ENCODE measurements at places on chromosomes 6 and 20. TPM values are rescaled to one million over a fixed set of nuclear protein-coding genes. Genes with fewer than 3 reads are reported as not detected.
A peak's percentile ranks its signal among the peaks of the same experiment; 100 is the strongest.

DNA sequence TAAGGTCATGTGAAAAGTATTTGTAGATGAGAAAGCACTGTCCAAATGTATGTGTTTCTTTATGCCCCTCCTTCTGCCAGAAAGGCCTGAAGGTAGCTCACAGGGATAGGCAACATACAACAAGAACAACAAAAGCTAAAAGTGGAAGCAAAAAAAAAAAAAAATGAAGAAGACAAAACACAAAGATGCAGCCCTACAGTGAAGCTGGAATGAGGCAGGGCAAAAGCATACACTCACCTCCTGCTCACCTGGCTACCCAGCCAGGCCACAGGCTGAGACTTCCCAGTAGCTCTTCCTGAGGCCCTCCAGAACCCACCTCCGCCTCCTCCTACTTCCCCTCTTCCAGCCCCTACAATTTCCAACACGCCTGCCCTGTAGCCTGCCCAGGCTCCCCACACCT, 2.4 kb downstream of the UNC5CL start:
- no peak overlapping the region for H3K27ac ChIP-seq
- H3K4me1 ChIP-seq, result no peaks in the 10 kb centered on the region
- DNase-seq, result peak; percentile 17
- H3K27me3 ChIP-seq, result peaks cover 3% of the 10 kb centered on the region
- H3K36me3 ChIP-seq, result no peaks in the 10 kb centered on the region

GRCh38 chr6:150036081-150036480, 10.7 kb upstream of the RAET1L start:
- no peak for DNase-seq
- no peaks in the 10 kb centered on the region for H3K4me1 ChIP-seq
- H3K27me3 ChIP-seq, result peaks cover 72% of the 10 kb centered on the region
- no peak overlapping the region for H3K4me3 ChIP-seq
- H3K36me3 ChIP-seq, result no peaks in the 10 kb centered on the region
- H3K27ac ChIP-seq, result no peak overlapping the region

DNA sequence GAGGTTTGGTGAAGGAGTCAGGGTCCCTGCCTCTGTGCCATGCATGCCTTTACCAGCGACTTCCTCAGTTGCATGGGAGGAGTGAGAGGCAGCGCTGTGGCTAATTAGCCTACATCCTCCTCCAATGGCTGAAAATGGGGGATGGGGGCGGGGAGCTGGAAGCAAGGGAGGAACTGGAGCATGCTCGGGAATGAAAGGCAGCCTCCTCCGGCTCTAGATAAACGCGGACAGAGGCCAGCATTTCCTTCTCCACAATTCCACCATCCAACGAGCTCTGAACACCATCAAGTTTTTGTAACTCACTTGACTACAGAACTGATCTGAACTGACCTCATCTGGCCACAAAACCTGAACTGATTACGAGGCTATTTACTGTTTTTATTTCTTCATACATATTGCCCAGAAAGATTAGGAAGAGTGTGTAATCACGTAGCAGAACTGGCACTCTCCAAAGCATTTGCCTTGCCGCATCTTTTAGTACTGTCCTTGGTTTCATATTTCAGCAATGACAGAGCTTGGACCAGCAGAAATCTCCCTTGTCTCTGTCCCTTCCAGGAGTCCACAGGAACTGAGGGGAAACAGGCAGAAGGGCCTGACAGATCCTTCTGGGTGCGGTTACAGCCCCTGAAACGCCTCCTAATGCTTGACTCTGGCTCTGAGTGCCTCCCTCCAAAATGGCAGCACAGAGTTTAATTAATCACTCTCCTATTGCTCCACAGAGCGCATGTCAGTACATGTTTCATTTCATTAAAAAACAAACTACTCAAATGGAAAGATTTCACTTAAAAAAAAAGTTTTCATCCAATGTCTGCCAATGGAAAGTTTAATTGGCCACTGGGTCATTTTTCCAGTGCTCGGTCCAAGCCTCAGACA, 58.2 kb upstream of the TRAF3IP2 start:
- H3K4me1 ChIP-seq, result peaks cover 19% of the 10 kb centered on the region
- no peak overlapping the region for H3K4me3 ChIP-seq

- DNase-seq, result no peak
- no peak overlapping the region for H3K27ac ChIP-seq
These were observed 178.5 kb downstream of the FRK start for GRCh38 chr6:115882174-115882573.

GRCh38 chr6:128519132-128519930, 1.1 kb downstream of the PTPRK start:
- H3K27me3 ChIP-seq, result no peaks in the 10 kb centered on the region
- peak overlapping the region; percentile 93 for H3K27ac ChIP-seq
- H3K4me1 ChIP-seq, result peaks cover 36% of the 10 kb centered on the region
- H3K4me3 ChIP-seq, result peak overlapping the region; percentile 92
- no peaks in the 10 kb centered on the region for H3K36me3 ChIP-seq

DNA sequence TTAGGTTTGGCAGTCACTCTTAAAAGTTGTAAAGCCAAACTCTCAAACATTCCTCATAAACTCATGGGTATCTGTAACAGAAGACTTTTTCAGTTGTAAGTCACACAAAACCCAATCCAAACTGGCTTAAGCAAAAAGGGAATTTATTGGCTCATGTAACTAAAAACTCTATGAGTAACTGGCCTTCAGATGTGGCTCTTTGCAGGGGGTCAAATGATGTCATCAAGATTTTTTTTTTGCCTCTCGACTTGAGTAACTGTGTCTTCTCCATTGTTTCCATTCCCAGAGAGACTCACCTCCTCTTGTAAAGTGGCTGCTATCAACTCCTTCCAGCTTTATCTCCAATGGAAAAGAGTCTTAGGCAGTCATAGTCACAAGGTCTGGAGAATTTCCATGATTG, 645.0 kb downstream of the DHX35 start:
- no peaks in the 10 kb centered on the region for H3K27me3 ChIP-seq
- H3K4me3 ChIP-seq, result no peak overlapping the region
- H3K36me3 ChIP-seq, result no peaks in the 10 kb centered on the region
- no peaks in the 10 kb centered on the region for H3K4me1 ChIP-seq

DNA sequence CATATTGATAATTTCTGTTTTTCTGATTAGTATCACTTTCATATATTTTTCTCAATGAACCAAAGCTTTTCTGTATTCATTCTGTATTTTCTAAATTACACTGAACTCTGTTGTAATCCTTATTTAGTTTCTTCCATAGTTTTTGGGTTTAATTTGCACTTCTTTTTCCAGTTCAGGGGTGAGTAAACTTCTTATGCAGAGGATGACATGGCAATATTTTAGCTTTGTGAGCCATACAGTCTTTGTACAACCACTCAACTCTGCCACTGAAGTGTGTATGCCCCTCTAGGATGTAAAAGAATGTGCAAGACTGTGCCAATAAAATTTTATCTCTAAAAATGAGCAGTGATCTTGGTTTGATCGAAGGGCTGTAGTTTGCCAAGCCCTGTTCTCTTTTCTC, 239.0 kb upstream of the CITED2 start:
- no peak overlapping the region for H3K27ac ChIP-seq
- H3K27me3 ChIP-seq, result no peaks in the 10 kb centered on the region
- no peak for DNase-seq

DNA sequence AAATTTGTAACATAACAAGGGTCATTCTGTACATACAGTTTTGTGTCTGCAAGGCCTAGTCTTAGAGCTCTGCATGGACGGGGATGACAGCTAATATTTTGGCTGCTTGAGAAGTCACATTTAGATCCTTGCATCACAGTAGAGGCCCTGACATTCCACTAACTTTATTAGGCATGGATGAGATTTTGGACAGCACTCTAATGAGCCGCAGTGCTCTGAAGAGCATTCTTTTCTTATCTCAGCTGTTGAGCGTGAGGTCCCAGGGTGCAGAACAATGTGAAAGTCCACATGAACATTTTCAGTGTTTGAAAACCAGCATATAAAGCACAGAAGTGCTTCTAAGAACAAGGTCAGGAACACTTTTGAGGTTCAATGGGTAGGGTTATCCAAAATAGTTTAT, 58.9 kb downstream of the IPCEF1 start:
- H3K4me3 ChIP-seq, result no peak overlapping the region
- no peak overlapping the region for H3K27ac ChIP-seq
- H3K4me1 ChIP-seq, result peaks cover 25% of the 10 kb centered on the region

- DNase-seq, result peak; percentile 77
- no peaks in the 10 kb centered on the region for H3K36me3 ChIP-seq
- H3K27me3 ChIP-seq, result no peaks in the 10 kb centered on the region
These were observed 109.6 kb downstream of the RTN4IP1 start for GRCh38 chr6:106519460-106520394.

DNA sequence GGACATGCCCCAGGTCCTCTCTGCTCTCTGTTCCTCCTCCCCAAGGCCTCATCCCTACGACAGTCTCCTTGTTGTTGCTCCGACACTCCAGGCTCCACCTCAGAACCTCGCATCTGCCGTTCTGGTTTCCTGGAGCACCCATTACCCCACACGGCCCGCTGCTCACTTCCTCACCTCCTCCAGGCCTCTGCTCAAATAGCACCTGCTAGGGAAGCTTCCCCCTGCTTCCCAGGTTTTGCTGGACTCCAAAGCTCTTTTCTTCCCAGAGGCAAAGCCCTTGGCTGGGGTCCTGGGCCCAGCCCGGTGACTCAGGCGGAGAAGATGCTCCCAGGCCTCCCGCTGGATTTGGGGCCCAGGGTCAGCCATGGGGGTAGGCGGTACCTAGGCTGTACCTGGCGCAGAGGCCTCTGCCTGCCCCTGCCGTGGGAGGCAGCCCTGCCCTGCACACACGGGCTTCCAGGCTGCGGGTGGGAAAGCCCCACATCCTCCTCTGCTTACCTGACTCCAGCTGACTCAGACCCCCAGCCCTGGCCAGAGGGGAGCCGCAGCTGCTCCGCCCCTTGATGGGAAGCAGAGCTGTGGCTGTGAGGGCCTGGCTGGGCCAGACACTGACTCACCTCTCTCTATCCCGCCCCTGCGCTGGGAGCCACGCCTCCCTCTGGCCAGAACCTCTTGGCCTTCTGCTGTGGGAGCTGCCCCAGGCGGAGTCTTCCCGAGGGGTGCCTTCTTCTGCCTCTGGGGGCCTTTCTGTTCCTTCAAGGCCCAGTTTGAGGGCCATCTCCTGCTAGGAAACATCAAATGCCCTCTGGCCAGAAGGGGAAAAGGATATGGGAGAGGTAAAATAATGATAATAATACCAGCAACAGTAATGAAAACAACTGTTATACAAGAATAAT, 130.5 kb downstream of the CEBPB start:
- H3K4me3 ChIP-seq, result peak overlapping the region; percentile 51
- peaks cover 32% of the 10 kb centered on the region for H3K4me1 ChIP-seq
- H3K36me3 ChIP-seq, result no peaks in the 10 kb centered on the region
- no peaks in the 10 kb centered on the region for H3K27me3 ChIP-seq
- DNase-seq, result peak; percentile 98

DNA sequence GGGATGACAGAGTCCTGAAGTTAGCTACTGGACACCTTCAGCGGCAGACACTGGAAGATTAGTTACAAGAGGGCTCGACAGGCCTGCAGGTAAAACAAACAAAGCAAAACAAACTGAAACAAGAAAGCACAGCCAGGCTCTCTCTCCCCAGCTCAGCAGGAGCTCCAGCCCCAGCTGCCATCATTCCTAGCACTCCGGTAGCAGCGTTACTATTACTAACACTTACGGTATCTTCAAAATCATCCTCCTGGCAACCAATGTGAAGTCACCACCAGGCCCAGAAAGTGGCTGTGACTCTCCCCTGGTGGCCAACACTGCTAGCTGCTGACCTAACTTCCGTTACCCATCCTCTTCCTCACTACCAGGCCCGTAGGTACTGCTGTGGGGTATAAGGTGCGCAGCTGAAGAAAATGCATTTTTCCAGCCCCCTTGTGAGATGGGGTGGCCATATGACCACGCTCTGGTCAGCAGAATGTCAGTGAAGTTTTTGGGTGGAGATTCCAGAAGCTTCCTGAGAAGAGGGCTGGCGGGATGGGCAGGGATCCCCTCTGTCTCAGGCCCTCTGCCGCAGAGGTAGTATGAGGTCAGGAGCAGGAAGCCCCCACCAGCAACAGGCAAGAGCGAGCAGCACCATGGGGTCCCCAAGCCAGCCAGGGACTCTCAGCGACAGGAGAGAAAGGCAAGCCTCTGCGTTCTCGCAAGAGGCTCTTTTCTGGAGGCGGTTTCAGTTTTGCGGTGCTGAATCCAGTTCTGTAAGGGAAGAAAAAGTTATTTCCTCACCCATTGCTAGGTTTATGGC, 37.4 kb upstream of the TBXT start:
- no peak overlapping the region for H3K4me3 ChIP-seq
- no peaks in the 10 kb centered on the region for H3K27me3 ChIP-seq
- no peaks in the 10 kb centered on the region for H3K36me3 ChIP-seq
- no peak overlapping the region for H3K27ac ChIP-seq
- DNase-seq, result peak; percentile 48

DNA sequence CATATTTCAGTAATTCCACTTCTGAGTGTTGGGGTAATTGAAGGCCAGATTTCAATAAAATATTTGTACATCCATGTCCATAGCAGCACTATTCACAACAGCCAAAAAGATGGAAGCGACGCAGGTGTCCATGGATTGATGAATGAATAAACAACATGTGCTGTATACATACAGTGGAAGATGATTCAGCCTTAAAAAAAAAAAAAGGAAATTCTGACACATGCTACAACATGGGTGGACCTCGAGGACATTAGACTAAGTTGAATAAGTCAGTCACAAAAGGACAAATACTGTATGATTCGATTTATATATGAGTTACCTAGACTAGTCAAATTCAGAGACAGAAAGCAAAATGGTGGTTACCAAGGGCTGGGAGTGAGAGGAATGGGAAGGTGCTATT, 57.2 kb downstream of the TRAM2 start:
- H3K36me3 ChIP-seq, result peaks cover 55% of the 10 kb centered on the region
- H3K4me3 ChIP-seq, result no peak overlapping the region
- peak overlapping the region; percentile 97 for H3K27ac ChIP-seq
- H3K27me3 ChIP-seq, result no peaks in the 10 kb centered on the region

DNA sequence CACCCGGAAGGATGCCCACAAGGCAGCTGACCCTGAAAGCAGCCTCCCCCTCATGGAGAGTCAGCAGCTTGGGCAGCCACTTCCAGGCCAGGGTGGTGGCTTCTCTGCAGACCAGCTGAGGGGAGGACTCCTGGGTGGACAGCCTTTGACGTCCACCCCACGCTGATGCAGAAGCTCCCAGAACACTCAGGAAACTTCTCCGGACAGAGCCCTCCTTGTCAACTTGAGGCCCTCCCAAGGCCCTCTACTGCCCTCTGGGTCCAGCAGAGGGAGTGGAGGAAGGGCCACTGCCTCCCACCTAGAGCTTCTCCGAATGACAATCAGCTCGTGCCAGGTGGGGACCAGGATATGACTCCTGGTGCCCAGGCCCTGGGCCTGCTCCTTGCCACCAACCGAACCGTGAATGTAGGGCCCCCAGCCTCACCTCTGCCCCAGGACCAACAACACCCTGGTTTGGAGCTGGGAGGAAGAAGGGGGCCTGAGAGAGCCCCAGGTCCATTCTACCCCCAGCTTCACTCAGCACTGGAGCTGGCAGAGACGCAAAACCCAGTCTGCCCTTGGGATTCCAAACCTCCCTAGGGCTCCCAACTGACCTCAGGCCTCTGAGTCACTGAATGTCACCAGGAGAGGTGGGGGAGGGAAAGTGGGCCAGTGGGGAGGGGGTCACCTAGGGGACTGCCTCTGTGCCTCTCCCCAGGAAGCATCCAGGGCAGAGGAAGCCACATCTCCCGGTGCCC, 10.9 kb upstream of the SLC22A7 start:
- no peaks in the 10 kb centered on the region for H3K36me3 ChIP-seq

Gene EYS
- under 0.01 TPM for total RNA-seq

Gene ALDH8A1
- total RNA-seq, result 0.29 TPM

Gene ZKSCAN8
- total RNA-seq, result 25.7 TPM

Gene RBPJL
- total RNA-seq, result not detected

Gene ZBP1
- not detected for total RNA-seq

Gene SCRT2
- total RNA-seq, result not detected

Gene HLA-DOB
- not detected for total RNA-seq

Data from osteoblast (primary cell).